ENCODE measurements at places on chromosomes 5 and 9. TPM values are rescaled to one million over a fixed set of nuclear protein-coding genes. Genes with fewer than 3 reads are reported as not detected.

ADGRD2 gene
- total RNA-seq = not detected

DNA sequence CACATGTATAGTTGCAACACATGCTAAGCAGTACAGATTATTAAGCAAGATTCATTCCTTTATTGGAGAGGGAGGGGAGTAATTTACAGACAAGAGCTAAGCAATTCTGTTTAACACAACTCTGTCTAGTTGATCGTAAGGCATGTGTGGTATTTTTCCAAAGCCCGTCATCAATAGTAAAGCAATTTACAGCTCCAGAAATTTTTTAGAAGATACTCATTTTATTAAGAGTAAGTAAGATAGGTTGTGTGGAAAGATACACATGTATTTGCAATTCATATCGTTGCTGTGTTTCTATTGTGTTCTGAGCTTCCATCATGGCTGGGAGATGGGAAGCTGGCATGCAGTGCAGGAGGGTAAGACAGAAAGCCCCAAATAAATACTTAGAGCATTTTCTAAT lies 289.2 kb upstream of the TMEM161B start:
- no peak for DNase-seq

- no peak for DNase-seq
These were observed 68.4 kb downstream of the PPARGC1B start for GRCh38 chr5:149798466-149798865.

FCN2 gene
- 16.5 TPM for total RNA-seq

DNA sequence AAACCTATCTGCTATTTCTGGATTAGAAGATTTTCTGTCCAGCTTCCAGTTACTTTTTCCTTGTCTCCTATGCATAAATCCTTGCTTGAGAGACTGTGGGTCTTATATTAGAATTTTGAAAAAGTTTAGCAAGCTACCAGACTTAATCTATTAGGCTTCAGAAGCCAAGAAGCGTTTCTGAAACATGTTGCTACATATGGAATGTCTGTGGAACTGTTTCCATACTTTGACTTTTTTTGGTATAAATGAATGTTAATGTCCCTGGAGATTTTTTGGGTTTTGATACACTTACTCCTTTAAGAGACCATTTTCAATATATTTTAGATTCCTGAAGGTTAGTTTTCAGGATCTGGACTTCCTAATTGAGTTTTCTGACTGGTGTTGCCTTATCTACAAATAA lies 191.4 kb upstream of the SGCD start:
- DNase-seq = no peak

DNA sequence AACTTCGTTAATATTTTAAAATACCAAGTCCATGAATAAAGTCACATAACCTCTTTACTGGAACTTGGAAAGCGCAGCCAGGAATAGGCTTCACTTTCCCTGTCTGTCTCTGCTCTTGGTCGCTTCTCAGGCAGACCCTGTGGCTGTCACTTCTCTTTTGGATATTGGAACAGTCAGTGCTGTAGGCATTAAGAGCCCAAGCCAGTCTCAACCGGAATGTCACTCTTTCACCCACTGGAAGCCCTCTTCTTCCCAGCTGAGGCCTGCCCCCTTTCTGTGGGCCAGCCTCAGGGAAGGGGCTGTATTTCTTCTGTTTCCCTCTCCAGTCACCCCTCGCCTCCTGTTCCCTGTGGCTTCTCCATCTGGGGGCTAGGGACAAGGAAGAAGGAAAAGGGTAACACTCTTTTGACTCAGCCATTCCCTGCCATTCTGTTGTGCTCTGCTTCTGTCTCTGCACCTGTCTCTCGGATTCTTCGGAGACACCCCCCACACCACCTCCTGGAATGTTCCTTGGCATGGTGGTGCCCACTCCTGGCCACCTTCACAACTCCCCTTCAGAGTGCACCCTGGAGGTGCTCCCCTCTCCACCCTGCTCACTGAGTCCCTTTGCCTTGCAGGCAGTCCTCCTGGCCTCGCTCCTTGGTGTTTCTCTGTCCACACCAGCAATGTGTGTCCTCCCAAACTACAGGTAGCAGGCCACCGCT lies 103.4 kb downstream of the TRIO start:
- DNase-seq = no peak

DNA sequence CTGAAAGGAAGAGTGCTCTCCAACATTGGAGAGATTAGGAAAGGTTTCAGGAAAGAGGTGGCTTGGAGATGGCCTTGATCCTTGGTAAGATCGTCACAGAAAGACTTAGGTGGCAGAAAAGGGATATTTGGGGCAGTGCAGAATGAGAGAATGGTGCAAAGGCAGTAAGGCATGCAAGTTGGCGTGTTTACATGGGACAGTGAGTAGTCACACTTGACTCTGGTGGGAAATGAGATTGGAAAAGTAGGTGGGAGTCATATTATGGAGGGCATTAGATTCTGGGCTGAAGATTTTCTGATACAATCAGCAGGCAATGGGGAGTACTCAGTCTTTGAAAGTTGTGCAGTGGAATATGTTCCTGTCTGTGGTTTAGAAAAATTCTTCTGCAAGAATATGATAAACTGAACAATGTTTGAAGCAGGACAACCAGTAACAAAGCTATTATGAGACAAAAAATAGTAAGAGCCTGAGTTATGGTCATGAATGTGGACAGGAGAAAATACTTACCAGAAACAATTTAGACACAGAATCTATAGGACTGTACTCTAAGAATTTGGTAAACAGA lies 76.2 kb upstream of the ANKRD55 start:
- DNase-seq = no peak

FBXL7 gene
- total RNA-seq = 11.8 TPM

DNA sequence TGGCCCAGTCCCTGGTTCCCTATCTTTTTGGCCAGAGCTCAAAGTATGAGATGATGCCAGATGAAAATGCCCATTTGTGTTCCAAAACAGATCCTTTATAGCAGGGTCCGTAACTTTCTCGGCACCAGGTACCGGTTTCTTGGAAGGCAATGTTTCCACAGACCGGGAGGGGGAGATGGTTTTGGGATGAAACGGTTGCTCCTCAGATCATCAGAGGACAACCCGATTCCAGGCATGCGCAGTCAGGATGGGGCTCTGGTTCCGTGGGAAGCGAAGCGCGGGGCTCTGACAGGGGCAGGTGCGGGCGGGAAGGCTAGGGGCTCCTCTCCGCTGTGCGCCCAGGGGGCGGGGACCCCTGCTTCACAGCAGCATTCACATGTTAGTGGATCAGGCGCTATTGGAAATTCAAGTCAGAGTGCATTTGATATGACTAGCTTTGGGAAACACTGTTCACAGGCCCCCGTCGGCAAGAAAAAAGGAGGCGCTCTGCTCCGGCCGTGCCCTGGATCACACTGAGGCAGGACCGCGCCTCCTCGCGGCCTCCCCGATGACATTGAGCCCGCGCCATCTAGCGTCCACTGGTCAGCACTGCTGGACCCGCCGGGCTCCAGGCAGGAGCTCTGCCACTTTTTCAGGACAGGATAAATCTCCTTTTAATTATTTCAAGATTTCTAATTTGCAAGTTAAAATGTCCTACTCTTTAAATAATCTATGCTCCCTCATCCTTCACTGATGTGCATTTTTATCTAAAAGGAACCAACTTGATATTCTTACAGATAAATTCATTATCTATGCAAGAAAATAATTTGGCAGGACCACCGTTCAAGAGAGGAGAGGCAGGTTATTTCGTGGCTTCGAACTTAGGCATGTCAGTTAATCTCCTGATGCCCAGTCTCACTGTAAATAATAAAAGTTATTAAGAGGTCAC lies 190.0 kb downstream of the FANCC start:
- DNase-seq = peak; percentile 92

- DNase-seq = no peak
These were observed 378.6 kb downstream of the GADD45G start for GRCh38 chr9:89983411-89983810.

GRCh38 chr5:178336889-178337288 lies 104.3 kb upstream of the PHYKPL start:
- DNase-seq = peak; percentile 77

DNA sequence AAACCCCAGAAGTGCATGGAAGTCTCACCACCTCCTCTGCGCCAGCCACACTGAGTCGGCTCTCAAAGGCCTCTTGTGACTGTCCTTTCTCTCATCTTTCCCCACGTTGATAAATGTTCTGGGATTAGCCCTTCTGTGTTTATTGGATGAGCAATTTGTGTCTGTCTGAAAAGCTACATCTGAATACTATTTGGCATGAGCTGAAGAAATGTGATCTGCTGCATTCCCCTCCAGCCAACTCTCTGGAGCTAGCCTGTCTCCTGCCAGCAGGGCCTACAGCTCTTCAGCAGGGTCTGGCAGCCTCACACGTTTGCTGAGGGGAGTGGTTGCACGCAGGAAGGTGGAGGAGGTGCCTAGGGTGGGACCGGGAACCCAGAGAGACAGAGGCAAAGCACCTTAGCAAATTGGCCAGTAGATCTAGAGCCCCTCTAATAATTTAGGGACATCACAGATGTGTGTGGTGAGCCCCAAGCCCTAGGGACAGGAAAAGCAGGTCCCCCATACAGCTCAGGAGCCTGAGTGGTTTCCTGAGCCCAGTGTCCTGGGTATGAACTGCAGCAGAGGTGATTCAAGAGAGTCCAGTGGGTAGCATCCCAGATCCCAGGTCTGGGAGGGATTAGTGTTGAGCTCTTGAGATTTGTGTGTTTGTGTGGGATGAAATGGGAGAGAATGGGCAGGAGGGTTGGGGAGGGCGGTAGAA lies 20.5 kb upstream of the B4GALT1 start:
- peak; percentile 53 for DNase-seq

- no peak for DNase-seq
These were observed 51.9 kb downstream of the ERBIN start for GRCh38 chr5:65978251-65978650.

GRCh38 chr5:130067364-130067763 lies 163.1 kb downstream of the CHSY3 start:
- DNase-seq = no peak

UBE2QL1 gene
- 2.0 TPM for total RNA-seq

ARL14EPL gene
- total RNA-seq = not detected

NEUROG1 gene
- total RNA-seq = not detected

SELENOP gene
- 162 TPM for total RNA-seq

GRCh38 chr9:34187891-34188240 lies 9.0 kb downstream of the UBAP1 start:
- DNase-seq = no peak

MARCOL gene
- total RNA-seq = not detected

DNA sequence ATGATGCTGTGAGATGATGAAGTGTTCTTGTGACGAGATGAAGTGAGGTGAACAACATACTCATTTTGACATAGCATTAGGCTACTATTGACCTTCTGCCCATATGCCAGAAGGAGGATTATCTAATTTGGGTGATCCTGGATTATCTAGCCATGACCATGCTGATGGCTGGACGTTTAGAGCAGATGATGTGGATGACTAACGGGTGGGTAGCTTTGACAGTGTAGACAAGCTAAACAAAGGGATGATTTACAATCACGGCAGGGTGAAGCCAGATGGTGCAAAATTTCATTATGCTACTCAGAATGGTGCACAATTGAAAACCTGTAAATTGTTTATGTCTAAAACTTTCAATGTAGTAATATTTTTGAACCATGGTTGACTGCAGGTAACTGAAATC lies 2403.4 kb upstream of the ACO1 start:
- DNase-seq = no peak

DNA sequence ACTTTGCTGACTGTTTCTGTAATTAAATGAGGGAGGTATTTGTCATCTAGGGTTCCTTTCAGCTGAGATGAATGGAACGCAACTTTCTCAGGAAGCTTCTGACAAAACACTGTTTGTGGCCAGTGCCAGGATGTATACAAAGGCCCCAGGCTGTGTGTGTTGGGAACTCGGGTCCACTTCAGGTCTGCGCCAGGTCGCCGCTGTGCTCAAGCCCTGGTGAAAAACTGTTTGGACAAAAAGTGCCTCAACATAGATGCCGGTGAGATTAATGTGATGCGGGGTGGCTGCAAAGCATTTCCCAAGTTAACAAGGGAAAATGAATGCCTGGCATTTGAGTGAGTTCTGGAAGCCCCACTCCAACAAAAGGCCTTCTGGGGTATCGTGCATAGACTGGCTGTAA lies 156.4 kb downstream of the GABBR2 start:
- DNase-seq = no peak

DNA sequence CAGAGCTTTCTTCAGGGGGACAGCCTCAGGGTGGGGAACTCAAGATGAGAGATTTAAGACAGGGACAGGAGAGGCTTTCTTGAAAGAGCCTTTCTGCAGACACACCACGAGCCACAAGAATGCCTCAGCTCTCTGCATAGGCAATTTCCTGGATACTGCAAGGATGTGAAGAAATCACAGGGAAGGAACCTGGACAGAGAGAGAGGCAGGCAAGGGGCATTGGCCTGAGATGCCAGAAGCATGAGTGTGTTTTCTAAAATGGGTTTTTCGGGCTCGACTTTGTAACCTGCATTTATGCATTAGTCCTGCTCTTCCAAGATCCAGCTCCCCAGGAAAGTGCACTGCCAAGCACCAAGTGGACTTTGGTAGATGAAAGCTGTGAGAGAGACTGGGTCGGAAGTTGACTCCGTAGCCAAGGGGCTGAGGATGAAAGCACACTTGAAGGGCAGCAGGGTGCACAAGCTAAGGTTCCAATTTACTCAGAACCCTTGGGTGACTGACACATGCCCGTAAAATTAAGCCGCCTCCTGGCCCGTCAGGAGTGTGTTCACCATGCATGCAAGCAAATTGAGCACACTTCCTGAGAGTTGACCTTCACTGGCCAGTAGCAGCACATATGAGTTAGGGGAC lies 90.9 kb downstream of the CFAP90 start:
- DNase-seq = no peak

- DNase-seq = no peak
These were observed 23.0 kb upstream of the PPARGC1B start for GRCh38 chr5:149707097-149707496.

- peak; percentile 20 for DNase-seq
These were observed 109.4 kb downstream of the ANKRD55 start for GRCh38 chr5:56123531-56124243.

LTC4S gene
- 6.4 TPM for total RNA-seq

PRDM9 gene
- total RNA-seq = not detected

- DNase-seq = no peak
These were observed 32.0 kb upstream of the PANK3 start for GRCh38 chr5:168611165-168611564.

GRCh38 chr5:32020271-32020670 lies 153.8 kb downstream of the GOLPH3 start:
- DNase-seq = no peak

DNA sequence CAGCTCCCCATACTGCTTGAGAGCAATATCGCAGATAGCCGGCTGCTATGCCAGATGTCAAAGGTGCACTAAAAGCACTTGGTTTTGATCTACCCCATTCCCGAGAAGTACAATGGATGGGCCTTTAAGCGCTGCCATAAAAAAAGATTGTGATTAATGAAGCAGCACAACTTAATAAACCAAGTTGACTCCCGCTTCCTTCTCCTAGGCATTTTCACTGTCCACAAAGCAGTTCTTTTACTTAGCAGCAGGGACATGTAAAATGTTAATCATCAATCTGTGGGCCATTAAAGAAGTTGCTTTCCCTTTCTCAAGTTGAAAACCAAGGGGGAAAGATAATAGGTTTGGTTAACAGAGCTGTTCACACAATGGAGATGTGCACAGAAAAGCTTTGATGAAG lies 176.4 kb downstream of the TRPM6 start:
- no peak for DNase-seq

DNA sequence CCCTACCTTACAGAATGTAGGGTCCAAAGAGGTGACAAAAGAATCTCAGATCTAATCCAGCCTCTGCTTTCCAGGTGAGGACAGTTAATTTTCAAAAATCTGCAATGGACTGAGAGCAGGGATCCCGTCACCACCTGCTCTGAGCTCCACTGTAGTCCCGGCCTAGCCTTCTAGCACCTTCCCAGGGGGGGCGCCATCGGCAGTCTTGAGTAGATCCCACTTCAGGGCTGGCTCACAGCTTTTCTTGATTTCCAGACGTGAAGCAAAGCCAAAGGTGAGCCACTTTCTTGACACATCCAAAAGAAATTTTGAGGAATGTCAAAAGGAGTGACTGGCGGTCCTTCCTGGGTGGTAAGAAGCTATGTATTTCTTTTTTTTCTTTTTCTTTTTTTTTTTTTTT lies 114.1 kb downstream of the SYK start:
- DNase-seq = peak; percentile 67

SLC6A7 gene
- not detected for total RNA-seq
